Stimulated activated CD4-positive, alpha-beta T cell treated with anti-CD3 and anti-CD28 coated beads, TNF-alpha, amount 100 ng/mL, for 24 hours (primary cell): ENCODE measurements at places on chromosomes 12 and 14.

- DNase-seq = no peak
These were observed 159.2 kb downstream of the CALM1 start for GRCh38 chr14:90556012-90556477.

- no peak for DNase-seq
These were observed 60.3 kb downstream of the AVPR1A start for GRCh38 chr12:63090716-63091115.

GRCh38 chr14:68361231-68361630, 431.6 kb downstream of the ZFP36L1 start:
- DNase-seq = no peak

- DNase-seq = no peak
These were observed 29.4 kb upstream of the RNU6-8 start for GRCh38 chr14:32232481-32232880.

- DNase-seq = no peak
These were observed 351.7 kb upstream of the MDGA2 start for GRCh38 chr14:48027115-48027514.

GRCh38 chr14:39265806-39266524, 32.2 kb downstream of the MIA2 start:
- no peak for DNase-seq
